Activated T-helper 2 cell treated with anti-CD3 and anti-CD28 coated beads, Interferon-gamma antibody, Interleukin-2, Interleukin-4, amounts not matched to agents 10 μg/mL and 5 μg/mL and 100 μg/mL, durations not matched to agents 14 hours and 24 hours and 36 hours (primary cell): ENCODE measurements at places on chromosomes 1 and 21. TPM values are rescaled to one million over a fixed set of nuclear protein-coding genes. Genes with fewer than 3 reads are reported as not detected.

The CYP4Z1 gene
- not detected in 2 replicates for total RNA-seq

The SPRR1B gene
- total RNA-seq, result not detected in 2 replicates

The UTS2 gene
- total RNA-seq, result not detected in 2 replicates

The DNASE2B gene
- not detected in 2 replicates for total RNA-seq

The MPL gene
- total RNA-seq, result not detected in 2 replicates

DNA sequence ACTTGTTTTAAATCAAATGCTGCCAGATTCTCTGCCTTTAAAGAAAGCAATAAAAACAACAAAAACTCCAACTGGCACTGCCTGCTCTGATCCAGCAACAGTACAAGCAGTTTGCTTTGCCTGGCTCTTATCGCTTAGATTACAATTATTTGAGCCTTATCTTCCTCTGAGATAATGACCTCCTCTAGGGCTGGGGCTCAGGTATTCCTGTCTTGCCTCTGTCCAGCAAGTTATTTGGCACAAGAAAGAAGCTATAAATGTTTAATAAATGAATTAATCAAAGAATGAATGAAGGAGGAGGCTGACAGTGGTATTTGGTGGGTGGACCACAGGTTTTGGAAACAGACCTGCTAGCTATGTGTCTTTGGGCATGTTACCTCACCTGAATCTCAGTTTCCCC, 6.7 kb upstream of the SLC2A1 start:
- DNase-seq, result no peak

GRCh38 chr1:225544924-225545323, 108.0 kb downstream of the ENAH start:
- no peak for DNase-seq

DNA sequence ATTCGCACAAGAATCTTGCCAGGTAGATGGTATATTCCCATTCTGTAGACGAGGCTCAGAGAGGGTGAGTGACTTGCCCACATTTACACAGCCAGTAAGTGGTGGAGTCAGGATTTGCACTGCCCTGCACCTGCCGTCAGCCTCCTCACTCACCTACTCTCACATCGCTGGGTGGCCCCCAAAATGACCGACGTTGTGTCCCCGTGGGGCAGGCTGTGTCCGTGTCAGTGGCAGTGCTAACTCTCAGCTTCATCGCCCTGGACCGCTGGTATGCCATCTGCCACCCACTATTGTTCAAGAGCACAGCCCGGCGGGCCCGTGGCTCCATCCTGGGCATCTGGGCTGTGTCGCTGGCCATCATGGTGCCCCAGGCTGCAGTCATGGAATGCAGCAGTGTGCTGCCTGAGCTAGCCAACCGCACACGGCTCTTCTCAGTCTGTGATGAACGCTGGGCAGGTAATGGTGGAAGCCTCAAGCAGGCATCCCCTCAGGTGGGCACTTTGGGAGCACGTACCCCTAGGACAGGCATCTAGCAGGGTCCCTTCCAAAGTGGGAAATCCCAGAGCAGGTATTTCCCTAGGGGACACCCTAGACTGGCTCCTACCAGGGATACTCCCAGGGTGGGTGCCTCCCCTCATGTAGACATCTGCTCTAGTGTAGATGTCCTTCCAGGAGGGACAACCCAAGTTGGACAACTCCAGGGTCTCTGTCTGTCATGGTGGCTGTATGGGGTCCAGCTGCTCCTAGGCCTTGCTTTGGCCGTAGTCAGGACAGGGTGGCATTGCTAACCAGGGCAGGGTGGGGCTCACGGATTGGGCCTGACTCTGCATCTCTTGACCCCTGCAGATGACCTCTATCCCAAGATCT, 3.4 kb downstream of the HCRTR1 start:
- DNase-seq, result no peak

DNA sequence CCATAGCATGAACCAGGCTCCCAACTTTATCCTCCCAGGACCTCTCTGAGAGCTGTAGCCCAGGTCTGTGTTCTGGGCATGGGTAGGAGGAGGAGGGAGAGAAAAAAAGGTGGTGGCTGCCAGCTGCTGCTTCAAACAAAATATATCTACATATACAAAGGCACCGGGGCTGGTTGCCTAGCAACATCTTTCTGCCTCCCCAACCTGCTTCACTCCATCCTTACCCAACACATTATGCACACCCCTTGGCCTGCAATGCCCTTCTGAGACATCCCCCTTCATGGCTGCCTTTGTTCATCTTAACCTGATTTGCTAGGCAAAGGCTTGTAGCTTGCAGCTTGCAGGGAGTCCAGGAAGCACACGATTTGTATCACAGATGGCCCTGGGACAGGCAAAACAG, 27.2 kb upstream of the ATP1A1 start:
- DNase-seq, result no peak

DNA sequence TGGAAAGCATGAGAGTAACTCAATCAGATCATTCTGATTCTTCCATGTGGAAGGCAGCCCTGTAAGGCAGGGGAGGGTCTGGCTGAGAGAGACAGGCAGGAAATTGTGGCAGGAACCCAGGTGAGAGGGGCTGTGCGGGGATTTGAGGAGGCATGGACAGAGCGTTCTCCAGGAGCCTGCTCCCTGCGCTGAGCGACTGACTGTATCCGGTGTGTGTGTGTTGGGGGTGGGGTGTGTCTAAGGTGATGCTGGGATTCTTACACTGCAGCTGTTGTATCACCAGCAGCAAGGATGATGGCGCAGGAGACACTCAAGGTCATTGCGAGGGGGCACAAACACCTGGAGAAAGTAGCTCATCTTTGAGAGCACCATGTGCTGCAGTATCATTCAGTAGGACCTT, 128.5 kb downstream of the RHOU start:
- DNase-seq, result no peak

GRCh38 chr1:203229471-203230135, at the start of gene CHIT1:
CHIT1 (minus strand) TSS chr1:203229673; CDS start chr1:203229636, 37 bp downstream.
- no peak for DNase-seq

DNA sequence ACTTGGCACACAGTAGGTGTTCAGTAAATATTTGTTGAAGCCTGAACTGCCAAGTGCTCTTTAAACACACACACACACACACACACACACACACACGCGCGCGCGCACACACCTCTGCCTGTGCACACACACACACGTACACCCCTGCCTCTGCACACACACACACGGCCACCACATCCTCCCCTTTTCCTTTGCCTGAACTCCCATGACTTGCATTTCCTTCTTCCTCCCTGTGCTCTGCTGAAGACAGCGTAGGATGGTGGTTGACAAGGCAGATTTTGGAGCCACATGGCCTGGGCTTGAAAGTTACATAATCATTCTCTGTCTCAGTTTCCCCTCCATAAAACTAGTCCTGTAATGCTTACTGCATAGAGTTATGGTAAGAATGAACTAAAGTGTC, 712.3 kb downstream of the PTPRU start:
- DNase-seq, result no peak

DNA sequence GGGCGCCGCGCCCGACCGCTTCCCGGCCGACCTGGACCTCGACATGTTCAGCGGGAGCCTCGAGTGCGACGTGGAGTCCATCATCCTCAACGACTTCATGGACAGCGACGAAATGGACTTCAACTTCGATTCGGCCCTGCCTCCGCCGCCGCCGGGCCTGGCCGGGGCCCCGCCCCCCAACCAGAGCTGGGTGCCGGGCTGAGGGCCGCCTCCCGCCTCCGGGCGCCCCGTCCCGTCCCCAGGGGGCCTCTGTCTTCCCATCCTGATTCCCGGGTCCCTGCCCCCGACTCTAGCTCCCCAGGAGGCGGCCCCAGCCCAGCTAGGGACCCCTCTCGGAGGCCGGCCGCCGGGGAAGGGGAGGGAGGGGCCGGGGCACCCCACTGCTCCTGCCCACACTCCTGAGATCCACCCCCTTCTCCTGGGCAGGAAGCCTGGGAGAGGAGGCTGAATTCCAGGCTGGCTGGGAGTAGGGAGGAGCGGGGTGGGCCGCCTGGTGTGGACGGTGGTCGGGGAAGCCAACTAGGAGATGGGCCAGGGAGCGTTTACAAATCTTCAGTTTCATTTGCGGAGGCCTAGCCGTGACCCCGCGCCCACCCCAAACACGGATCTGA, 21.4 kb downstream of the FOXO6 start:
- DNase-seq, result no peak

- no peak for DNase-seq
Measured at GRCh38 chr1:166675213-166675612, 164.1 kb upstream of the POGK start.

DNA sequence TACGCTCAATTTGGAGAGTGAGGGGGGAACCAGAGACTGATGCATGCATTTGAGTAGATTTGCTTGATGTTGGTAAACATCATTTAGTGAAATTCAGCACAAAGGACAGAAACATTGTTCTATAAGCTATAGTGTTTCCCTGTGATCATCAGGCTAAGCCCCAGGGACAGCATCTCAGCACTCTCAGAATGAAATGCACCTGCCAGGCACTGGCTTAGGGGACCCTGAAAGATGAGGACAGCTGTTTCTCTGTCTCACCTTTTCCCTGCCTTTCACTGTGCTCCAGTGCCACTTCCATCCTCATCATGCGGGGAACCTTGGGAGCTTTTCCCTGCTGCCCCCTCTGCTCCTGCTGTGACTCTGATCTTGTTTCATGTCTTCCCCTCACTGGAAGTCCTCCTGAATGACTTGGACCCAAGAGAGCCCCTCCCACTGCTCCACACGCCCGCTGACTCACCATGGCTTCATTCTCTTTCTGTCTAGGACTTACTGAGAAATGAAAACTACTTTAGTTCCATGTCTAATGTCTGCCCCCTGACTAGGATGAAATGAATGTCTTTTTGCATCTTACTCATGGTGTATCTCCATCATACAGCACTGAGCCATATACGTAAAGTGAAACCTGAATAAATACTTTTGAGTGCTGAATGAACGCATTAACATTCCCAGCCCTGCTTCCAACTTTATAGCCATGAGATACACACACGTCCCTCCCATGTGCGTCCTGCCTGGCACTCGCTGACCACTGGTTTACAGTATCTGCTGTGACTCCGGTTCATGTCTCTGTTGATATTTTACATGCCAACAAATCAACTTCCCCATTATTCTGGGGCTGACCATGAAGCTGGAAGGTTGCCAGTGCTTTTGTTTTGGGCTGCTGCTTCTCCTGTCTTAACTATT, 182.0 kb downstream of the PCP4 start:
- no peak for DNase-seq

DNA sequence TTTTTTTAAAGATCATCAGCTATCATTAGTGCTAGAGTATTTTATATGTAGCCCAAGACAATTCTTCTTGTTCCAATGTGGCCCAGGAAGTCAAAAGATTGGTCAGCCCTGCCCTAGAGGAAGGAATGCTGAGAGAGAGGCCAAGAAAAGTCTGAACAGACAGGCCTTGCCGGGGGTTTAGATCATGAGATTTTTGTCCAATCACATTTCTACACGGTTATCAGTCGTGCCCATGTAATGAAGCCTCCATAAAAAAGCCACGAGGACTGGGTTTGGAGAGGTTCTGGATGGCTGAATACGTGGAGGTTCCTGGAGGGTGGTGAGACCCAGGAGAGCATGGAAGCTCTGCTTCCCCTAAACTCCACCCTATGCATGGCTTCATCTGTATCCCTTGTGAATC, 24.3 kb upstream of the ENO1 start:
- no peak for DNase-seq

DNA sequence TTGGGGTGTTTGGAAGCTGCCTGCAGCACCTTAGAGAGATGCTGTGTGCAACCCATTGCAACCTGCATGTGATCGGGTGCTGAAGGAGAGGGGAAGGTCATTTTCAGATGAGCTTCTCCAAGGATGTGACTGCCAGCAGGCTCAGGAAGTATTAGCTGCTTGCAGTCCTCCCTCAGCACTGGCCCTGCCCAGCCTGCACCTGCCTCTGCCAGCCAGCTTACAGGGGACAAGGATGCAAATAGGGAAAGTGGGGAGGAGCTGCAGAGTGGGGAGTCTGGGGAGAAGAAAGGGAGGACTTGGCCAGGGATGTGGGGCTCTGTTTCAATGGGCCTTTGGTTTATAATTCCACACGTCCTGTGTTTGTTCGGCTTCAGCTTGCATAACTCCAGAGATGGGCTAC, 254.5 kb downstream of the RRAGC start:
- DNase-seq, result no peak

GRCh38 chr1:60857851-60858250, 224.5 kb upstream of the NFIA start:
- no peak for DNase-seq

- DNase-seq, result no peak
Measured at GRCh38 chr1:11447903-11448302, 31.1 kb upstream of the DISP3 start.
